ENCODE measurements at places on chromosomes 4 and X.

DNA sequence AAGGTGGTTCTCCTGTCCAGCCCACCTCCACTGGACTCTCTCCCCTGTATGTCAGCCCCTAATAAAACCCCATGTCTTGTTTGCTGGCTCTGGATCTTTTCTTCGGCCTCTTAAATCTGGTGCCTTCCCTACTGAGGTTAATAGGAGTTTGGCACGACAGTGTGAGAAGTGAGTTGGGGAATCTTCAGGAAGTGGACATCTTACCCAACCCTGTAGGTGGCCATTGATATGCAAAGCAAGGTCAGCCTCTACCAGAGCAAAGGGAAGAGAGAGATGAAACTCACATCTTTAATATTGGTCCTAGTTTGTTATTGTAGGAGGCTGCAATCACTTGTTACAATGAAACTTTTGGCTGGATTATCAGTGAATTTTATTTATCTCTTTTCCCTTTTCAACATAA, 111.7 kb downstream of the CHRDL1 start:
- DNase-seq: no peak

- DNase-seq: no peak
Observed at GRCh38 chrX:32871636-32872035, 339.7 kb downstream of the DMD start.

- no peak for DNase-seq
Observed at GRCh38 chrX:361231-362145, 25.2 kb downstream of the PPP2R3B start.

GRCh38 chr4:82810176-82810575, 11.6 kb upstream of the SCD5 start:
- DNase-seq: no peak

DNA sequence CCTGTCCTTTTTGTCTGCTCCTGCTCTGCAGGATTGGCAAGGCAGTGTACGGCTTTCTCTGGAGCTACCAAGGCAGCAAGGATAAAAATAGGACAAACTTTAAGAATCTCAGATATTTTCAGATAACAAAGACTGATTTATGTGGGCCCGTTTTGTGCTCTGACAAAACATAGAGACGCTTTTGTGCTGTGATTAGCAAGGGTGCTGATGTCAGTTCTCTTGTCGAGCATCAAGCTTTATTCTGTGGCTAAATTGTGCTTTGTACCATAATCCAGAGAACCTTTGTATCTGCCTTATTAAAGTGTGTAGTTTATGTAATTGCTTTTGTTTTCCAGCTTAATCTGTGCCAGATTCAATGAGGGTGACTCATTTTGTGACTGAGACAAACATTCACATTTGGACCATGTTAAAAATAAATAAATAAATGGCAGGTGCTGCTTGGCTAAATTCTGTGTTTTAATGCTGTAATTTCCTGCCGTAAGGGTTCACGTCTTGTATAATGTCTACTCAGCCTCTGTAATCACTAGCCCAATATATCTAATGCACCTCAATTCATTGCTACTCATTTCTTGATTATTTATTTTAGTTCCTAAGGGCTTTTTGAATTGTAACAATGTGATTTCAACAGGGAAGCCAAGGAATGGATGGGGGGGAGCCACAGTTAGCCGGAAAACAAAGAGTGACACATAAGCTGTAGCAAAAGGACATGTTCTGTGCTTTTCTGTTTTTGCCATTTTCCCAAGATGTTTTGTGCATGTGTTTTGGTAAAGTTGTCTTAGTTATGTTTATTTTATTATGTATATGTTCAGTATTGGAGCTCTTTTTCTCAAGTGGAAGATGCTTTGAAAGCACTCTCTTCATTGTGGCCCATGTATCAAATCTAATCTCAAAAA, 75.1 kb downstream of the GAB1 start:
- DNase-seq: no peak

GRCh38 chr4:128564081-128564630, 245.3 kb upstream of the JADE1 start:
- no peak for DNase-seq

- DNase-seq: no peak
Observed at GRCh38 chr4:11223311-11223710, 205.4 kb downstream of the HS3ST1 start.

DNA sequence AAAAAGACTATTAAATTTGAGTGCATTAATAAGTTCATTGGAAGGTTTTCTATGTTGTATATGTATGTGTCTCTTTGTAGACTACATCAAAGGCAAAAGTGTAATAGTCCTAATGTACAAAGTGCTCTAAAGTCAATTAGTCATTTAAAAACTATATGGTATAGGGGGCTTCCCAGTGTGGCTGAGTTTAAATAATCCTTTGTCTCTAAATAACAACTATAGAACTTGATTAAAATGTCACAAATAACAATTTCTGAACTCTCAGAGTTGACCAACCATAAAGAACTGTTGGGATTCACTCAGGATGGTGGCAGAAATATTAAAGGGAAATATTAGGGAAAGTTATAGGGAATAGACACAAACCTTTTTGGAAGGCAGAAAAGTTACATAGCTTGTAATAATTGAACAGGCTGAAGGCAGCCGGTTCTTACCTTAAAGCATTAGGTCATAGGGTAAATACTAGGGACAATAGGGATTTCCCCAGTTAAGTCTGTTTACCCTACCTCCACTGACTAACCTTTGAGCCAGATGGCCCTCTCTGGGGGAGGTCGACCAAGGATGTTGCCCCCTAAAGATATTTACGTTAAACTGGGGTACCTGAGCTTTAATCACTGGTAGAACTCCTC, 1054.2 kb downstream of the ARAP2 start:
- no peak for DNase-seq

GRCh38 chr4:76984788-76985211, 35.2 kb downstream of the SEPTIN11 start:
- no peak for DNase-seq

GRCh38 chrX:150017868-150018267, 79.6 kb upstream of the EOLA2 start:
- DNase-seq: no peak

DNA sequence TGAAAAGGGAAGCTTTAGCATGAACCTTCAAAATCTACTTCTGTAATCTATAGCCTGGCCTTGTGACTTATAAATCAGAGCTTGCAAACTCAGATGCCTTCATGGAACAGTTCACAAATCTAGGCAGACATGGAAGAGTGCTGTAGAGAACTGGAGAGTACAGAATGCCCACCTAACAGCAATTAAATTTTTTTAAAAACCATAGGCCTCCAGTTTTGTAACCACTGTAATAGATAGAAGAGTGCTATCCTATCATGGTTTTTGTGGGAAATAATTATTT, 10.4 kb downstream of the MTMR1 start:
- no peak for DNase-seq

- DNase-seq: no peak
Observed at GRCh38 chrX:46681849-46682248, 77.1 kb downstream of the SLC9A7 start.

DNA sequence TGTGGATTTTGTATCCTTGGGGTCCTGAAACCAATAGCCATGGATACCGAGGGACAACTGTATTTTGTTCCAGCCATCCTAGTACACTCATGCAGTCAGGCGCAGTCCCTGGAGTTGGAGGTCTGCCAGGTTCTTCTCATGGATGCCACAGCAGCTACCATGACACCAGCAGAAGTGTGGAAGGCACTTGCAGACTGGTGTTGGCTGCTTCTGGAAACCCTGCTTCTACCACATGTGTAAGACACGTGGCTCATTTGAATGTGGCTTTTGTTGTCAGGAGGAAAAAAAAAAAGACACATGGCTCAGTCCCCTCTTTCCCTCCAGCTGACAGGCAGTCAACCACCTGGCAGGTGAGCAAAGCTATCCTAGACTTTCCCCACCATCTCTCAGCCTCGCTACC, 19.4 kb downstream of the DRD5 start:
- DNase-seq: no peak
